ENCODE measurements at places on chromosomes 6 and 20.

- no peak for DNase-seq
Measured at GRCh38 chr6:39223555-39223954, 5.7 kb downstream of the KCNK5 start.

DNA sequence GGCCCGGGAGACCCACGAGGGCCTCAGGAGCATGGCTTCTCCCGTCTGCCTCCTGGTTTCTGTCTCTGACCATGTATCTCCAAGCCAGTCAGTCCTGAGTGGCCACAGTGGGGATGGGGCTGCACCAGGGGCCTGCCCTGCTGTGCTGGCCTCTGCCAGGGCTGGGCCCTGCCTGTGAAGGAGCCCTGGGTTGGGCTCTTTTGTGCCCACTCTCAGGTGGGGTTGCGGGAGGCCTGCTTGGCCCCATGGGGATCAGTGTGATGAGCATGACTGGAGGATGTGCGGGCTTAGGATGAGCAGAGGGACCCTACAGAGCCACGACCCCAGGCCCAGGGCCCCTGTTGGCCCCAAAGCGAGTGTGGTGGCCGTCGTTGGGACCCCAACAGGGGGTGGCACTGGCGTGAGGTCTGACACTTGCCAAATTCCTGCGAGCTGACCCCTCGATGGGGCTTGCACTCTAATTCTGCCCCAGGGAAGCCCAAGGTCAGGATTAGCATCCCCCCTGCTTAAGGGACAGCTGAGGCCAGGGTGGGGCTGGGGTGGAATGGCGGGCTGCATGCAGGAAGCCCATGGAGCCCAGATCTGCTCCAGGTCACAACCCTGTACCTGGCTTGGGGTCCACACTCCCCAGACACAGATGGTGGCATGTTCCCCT is 90.0 kb upstream of the BHLHE23 start:
- no peak for DNase-seq

DNA sequence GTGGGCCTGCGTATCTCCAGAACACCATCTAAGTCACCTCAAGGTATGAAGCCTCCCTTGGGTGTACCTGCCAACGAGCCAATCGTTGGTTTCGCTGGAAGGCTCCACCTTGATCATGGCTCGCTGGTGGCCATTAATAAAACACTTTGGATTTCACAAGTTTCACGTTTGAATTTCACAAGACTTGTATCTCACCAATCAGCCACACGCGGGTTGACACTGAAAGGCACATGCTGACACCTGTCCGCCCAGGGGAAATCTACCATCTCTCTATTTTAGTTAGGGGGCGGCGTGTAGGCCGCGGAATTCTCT is 586 bp upstream of the HMGA1 start:
- no peak for DNase-seq

- DNase-seq: no peak
Measured at GRCh38 chr20:8152183-8152582, 20.1 kb downstream of the PLCB1 start.

- no peak for DNase-seq
Measured at GRCh38 chr20:61694682-61695081, 371.0 kb downstream of the TAF4 start.

DNA sequence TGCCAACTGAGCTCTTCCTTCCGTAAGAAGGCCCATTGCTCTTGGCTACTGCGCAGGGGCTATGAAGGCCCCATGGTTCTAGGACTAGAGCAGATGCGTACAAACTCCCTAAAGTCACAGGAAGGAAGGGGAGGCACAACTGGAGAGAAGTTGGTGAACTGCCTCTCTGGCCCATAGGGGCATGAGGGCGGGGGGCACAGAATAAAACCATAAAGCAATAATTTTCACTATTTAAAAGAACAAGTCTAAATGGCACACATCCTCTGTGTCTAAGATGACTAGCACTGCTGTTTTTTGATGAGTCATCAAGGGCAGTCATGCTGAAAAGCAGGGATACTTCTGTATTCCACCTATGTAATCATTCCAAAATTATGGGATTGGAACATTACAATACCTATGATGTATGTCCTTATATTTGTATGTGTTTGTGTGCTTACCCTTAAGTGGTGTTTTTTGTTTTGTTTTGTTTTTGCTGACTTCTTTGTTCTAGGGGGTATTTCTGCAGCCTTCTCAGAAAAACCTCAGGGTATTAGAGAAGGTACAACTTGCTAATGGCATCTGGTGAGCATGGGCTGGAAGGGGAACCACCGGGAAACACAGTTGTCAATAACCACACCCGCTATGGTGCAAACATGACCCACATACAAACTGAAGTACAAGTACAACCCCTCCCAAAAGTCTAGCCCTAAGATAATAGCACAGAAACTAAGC is 36.9 kb downstream of the B4GALT5 start:
- no peak for DNase-seq

GRCh38 chr20:52103335-52103912 is 88.2 kb downstream of the ZFP64 start:
- no peak for DNase-seq

- DNase-seq: no peak
Measured at GRCh38 chr6:120960761-120961160, 373.5 kb downstream of the TBC1D32 start.

DNA sequence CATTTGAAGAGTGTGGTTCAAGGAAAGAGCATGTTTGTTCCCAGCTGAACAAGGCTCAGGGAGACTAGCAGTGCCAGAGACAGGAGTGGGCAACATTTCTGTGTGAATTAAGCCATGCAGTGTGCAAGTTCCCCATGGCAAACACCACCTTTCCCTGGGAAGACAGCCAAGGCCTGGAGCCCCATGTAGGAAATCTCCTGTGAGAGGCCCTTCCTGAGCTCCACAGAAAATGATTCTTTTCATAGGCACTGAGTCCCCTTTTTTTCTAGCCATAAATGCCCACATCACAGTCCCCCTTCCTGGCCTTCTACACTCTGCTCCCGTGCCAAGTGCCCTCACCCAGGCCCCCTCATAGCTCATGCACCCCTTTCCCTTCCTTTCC is 11.8 kb upstream of the TRAM2 start:
- DNase-seq: no peak

- DNase-seq: no peak
Measured at GRCh38 chr6:16375843-16376242, 137.5 kb downstream of the GMPR start.

DNA sequence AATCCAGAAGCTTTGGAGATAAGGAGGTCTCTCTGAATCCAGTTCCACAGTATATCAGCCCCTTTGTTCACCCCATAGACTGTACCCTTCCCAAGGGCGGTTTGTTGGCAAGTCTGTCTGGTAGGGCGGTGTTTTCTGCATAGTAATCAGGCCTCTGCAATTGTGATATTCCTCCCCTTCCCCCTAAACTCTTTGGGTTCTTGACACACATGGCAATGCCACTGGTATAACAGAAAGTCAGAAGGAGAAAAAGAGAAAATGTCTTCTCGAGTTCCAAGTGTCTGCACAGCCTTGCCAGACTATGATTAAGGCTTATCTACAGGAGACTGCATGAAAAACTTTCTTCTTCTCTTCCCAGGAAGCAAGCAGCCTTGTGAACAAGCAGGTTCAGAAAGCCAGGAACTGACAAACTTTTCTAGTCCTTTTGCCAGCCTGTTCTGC is 45.6 kb downstream of the FOXO3 start:
- no peak for DNase-seq

- no peak for DNase-seq
Measured at GRCh38 chr20:1368448-1369199, 24.2 kb downstream of the FKBP1A start.

- DNase-seq: no peak
Measured at GRCh38 chr6:12614456-12614855, 102.1 kb upstream of the PHACTR1 start.

- no peak for DNase-seq
Measured at GRCh38 chr6:112760831-112761230, 413.7 kb downstream of the RFPL4B start.

DNA sequence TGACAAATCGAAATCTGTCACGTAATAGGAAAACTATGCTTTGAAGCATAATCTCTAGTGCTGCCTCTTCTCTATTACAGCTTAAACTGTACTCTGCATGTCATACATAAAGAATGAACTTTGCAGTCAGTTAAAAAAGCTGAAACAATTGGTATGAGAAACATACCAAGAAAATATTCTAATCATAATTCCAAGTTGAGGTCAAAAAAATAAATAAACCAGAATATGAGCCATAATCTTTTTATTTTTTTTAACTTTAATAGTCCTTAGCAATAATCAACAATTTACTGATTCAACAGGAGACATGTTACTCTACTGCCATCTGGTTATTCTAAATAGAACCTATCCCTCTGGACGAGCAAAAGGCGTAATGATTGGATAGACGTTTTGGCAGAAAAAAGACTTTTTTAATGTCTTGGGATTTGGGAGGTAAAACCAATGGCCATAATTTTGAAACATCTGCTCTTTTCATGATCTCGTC is 224.4 kb upstream of the FLRT3 start:
- DNase-seq: no peak

- no peak for DNase-seq
Measured at GRCh38 chr20:57243480-57244220, 22.8 kb downstream of the BMP7 start.

DNA sequence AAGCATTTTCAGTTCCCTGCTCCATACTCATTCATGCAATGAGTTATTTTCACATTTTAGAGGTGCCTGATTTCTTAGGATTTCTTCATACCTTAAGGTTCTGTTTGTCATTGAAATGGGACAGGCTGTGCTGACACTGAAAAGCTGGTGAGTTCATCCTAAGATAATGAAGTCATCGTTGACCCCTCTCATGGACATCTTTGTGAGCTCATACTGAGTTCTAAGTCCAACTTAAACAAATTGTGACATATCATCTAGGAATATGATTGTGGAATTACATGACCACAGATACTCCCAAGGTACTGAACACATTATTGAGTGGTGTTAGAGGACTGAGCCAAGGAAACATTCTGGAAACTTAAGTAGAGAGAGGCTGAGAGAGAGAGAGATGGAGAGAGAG is 224.8 kb upstream of the JAG1 start:
- DNase-seq: no peak

- no peak for DNase-seq
Measured at GRCh38 chr6:41201764-41202173, 820 bp upstream of the TREML2 start.

GRCh38 chr6:83096791-83097190 is 29.3 kb downstream of the DOP1A start:
- DNase-seq: no peak

Measured in activated CD8-positive, alpha-beta memory T cell treated with anti-CD3 and anti-CD28 coated beads for 1 hour (primary cell).